ENCODE measurements at places on chromosomes 7 and 10. TPM values are rescaled to one million over a fixed set of nuclear protein-coding genes. Genes with fewer than 3 reads are reported as not detected.

The ADCY1 gene
- 3.2 TPM for total RNA-seq

The HKDC1 gene
- 0.77 TPM for total RNA-seq

The SPDYE1 gene
- total RNA-seq = under 0.01 TPM

The SLC26A3 gene
- not detected for total RNA-seq

The GPER1 gene
- 3.6 TPM for total RNA-seq

The NKX2-3 gene
- not detected for total RNA-seq

The HOXA2 gene
- total RNA-seq = 0.43 TPM

The AOAH gene
- total RNA-seq = not detected

The CABCOCO1 gene
- 0.79 TPM for total RNA-seq
